Neural progenitor cell (in vitro differentiated cells): ENCODE measurements at places on chromosomes 13 and 19. TPM values are rescaled to one million over a fixed set of nuclear protein-coding genes. Genes with fewer than 3 reads are reported as not detected.

BICRA gene
- 6.4 and 15.6 TPM in 2 replicates for total RNA-seq

GRCh38 chr13:29562786-29563438 lies 32.6 kb downstream of the SLC7A1 start:
- H3K27me3 ChIP-seq: no peaks in the 10 kb centered on the region
- peaks cover 15% of the 10 kb centered on the region for H3K4me1 ChIP-seq
- DNase-seq: no peak
- H3K4me3 ChIP-seq: no peak overlapping the region
- no peaks in the 10 kb centered on the region for H3K36me3 ChIP-seq

DNA sequence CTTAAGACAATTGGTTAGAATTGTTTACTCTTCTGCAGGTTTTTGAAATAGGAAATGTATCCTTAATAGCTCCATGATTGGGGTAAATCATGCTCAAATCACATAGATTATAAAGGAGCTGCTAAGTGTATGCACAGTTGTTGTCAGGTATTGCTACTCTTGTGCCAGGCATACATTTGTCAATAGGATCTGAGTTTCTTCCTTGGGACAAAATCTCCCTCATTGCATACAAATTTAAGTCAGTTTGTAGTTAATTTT lies 109.3 kb upstream of the MLNR start:
- H3K27me3 ChIP-seq: no peaks in the 10 kb centered on the region
- H3K27ac ChIP-seq: no peak overlapping the region
- peaks cover 12% of the 10 kb centered on the region for H3K36me3 ChIP-seq
- no peak for DNase-seq
- peaks cover 36% of the 10 kb centered on the region for H3K4me1 ChIP-seq

- no peak overlapping the region for H3K27ac ChIP-seq
- peaks cover 38% of the 10 kb centered on the region for H3K36me3 ChIP-seq
- no peaks in the 10 kb centered on the region for H3K27me3 ChIP-seq
These were observed 30.7 kb downstream of the ZNF793 start for GRCh38 chr19:37537391-37537947.

- DNase-seq: no peak
- H3K36me3 ChIP-seq: no peaks in the 10 kb centered on the region
- H3K4me1 ChIP-seq: no peaks in the 10 kb centered on the region
- no peaks in the 10 kb centered on the region for H3K27me3 ChIP-seq
These were observed 308.6 kb downstream of the ENOX1 start for GRCh38 chr13:43478211-43478610.

- no peak overlapping the region for H3K4me3 ChIP-seq
- DNase-seq: no peak
- H3K4me1 ChIP-seq: no peaks in the 10 kb centered on the region
- no peaks in the 10 kb centered on the region for H3K27me3 ChIP-seq
These were observed 726.0 kb downstream of the DIAPH3 start for GRCh38 chr13:59437544-59438301.
